Coronary artery (tissue), 2 donors: ENCODE measurements at places on chromosomes 3 and 15.
A peak's percentile ranks its signal among the peaks of the same experiment; 100 is the strongest.

DNA sequence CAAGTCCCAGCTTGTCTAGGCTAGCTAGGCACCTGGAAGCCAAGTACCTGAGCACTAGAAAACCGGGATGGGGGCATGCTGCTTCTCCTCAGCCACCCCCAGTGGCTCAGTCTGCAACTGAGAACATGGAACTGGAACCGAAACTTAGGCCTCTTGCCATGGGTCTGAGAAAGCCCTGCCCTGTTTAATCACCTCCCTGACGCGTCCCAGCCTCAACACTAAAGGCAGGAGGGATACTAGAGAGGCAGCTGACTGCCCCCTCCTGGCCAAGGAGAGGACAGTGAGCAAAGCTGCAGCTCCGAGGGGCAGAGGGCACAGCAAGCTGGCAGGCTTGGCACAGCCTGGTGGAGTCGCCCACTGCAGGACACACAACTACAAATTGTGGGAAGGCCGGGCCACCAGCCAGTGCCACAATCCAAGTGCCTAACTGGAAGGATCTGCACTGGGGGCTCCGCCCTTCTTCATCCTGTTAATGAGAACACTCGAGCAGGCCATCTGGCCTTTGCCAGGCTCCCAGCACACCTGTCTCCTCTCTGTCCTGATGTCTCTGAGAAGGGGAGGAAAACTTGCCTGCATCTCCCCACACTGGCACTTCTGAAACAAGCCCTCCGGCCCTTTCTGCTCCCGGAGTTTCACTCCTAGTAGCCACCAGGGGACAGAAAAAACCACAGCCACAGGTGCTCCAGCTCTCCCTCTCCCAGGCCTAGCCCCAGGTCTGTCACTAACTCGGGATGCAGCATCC lies 53.7 kb downstream of the BDH1 start:
- DNase-seq = no peak

DNA sequence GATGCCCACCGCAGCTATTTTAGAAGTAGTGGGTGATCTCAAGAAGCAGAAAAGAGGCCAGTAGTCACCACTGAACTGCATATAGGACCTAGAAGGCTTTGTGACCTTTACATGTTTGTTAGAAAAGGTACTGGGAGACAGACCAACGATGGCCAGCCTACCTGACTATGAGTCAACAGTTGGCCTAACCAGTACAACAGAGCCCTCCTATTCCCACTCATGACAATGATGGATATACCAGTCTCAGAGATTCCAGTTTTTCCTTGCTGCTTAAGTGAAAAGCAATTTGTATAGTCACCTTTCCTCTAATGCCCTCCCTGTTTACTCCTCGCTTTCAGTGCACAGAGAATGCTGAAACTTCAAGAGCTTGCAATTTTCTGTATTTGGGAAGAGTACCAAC lies 86.6 kb upstream of the PPIB start:
- no peak for DNase-seq

- no peak for DNase-seq
Observed at GRCh38 chr15:39227001-39227400, 353.9 kb upstream of the THBS1 start.

DNA sequence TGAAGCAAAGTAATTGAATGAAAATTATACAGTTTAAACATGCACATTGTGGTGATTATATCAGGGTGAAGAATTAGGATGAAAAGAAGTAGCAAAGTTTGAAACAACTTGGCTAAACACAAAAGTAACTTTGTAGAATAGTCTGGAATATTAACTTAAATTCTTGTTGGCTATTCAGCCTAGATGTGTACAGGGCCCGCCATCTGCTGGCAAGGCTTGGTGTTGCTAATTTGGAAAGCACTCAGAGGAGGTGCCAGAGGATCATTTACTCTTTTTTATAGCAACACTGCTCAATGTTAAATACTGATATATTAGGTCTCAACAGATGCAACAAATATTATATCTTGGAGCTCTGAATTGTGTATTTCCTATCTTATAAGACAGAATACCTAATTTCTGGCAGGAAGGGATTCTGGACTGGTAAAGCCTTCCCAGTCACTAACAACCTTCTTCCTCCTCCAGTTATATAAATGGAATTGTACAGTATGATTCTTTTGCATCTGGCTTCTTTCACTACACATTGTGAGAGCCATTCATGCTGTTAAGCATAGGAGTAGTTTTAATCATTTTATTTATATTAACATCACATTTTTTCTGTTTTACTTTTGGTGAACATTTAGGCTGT lies 36.1 kb downstream of the TTC23 start:
- DNase-seq = no peak

DNA sequence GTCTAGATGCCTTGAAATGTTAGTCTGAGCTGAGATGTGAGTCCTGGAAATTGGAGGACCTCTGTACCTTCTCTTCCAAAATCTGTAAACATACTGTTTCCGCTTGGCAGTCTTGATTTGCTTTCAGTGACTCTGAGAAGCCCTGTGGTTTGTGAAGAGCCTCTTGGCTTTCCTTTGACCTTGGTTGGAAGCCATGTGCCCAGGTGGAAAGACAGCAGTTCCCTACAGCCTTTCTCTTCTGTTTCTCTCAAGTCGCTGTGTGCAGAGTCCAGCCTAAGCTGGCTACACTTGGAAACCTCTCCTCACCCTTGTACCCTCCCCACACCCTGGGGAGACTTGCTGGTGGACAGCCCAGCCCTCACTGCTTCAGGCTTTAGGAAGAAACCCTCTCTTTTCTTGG lies 129.8 kb upstream of the CTDSPL start:
- no peak for DNase-seq

- DNase-seq = no peak
Observed at GRCh38 chr15:67303490-67304363, 49.1 kb downstream of the IQCH start.

- peak; percentile 77 for DNase-seq
Observed at GRCh38 chr3:107198581-107199181, 178.6 kb upstream of the CCDC54 start.

GRCh38 chr3:19190602-19191001 lies 42.3 kb downstream of the KCNH8 start:
- DNase-seq = no peak

DNA sequence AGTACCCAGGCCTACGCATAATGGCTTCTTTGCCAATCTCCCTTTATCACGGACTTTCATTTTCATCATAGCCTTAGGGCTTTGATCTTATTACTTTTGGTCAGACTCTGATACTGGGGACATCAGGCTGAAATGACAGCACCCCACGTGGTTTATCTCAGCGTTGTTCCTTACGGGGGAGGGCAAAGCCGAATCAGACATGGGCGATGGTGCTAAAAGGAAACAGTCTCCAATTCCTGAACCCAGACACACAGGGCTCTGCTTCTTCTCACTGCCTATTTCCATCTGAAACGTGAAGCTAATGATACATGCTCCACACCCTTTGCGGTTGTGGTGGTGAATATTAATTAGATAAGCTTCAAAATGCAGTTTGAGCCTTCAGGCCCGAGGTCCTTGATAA lies 59.4 kb upstream of the CD47 start:
- no peak for DNase-seq

GRCh38 chr3:134381831-134382442 lies 7.7 kb upstream of the AMOTL2 start:
- DNase-seq = peak; percentile 68

DNA sequence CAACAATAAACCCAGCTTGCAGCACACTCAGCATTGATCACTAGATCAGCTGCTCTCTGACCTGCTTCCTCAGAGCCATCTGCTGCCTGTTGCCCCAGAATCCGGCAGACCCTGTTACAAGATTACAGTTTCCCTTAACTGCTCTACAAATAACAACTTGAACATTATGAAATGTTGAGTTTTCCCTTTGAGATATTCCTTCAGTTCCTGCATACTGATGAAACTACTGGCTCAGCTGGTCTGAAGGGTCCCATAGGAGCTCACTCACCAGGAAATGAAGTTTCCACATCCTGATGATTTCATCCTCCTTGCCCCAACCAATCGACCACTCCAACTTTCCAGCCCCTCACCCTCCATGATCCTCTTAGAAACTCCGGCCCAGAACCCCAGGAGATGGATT lies 281.9 kb downstream of the OCA2 start:
- no peak for DNase-seq
